ENCODE measurements at places on chromosomes 4 and X.

- no peak for DNase-seq
Measured at GRCh38 chrX:71228063-71228642, 5.1 kb downstream of the GJB1 start.

DNA sequence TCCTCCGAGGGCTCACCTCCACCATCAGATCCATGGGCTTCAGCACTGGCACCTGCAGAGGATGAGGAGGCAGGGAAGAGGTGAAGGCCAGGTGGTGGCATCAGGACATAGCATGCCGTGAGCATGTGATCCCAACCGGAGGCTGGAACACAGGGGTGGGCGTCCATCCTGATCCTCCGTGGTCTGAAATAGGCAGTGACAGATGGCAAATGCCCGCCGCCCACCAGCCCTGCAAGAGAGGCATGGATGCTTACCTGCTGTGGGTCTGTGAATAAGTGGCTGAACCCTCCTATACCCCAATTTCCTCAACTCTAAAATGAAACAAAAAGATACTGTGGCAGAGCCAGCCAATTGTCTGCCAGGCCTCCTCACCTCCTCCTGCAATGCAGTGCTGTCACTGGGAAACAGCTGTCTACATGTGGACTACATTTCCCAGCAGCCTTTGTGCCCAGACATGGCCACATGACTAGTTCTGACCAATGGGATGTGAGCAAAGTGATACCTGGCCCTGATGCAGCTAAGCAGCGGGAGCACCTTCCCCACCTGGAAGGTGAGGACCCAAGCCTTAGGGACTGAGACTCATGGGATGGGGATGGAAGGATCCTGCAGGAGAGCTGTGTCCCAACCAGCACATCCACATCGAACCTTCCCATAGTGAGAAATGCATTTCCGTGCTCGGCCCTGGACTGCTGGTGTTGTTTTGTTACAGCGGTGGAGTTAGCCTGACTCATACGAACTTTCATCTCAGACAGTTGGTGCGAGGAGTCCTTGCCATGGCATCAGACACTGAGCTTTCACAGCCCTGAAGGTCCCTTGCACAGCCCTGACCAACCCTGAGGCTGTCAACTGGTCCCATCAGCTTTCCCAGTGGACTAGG, 99.5 kb downstream of the PPP2R2C start:
- DNase-seq = peak; percentile 78

DNA sequence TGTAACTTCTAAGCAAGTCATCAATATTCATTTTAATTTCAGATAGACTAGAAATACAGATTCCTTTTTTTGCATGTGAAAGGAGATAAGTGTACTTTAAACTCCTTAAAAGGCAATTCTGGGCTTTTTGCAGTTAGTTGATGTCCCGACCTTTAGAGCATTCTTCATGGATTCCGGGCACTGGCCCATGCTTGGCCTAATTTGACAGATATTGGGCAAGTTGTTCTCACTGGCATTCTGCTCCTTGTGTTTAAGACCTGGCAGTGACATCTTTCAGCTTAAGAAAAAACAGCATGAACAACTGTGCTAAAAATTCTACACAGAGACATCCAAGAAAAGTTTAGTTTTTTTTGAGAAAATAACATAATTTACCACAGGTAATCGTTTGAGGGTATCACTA, 1037.2 kb downstream of the PCDH18 start:
- no peak for DNase-seq

- DNase-seq = no peak
Measured at GRCh38 chr4:106951891-106952290, 84.2 kb downstream of the DKK2 start.

GRCh38 chr4:110630688-110631402, 8.0 kb upstream of the PITX2 start:
- DNase-seq = no peak

DNA sequence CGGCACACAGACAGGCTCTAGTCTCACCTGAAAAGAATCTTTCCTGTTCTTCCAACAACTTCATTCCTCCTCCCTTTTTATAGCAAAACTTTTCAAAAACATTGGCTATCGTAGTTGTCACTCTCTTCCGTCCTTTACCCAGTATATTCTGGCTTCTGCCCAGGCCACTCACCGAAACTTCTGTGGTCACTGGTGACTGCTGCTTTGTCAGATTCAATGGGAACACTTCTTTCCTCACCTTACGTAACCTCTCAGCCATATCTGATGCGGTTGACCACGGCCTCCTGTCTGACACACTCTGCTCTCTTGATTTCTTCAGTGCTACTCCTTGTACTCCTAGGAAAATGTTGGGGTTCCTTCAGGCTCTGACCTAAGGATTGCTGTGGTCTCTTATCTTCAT, 9.2 kb upstream of the RNF150 start:
- DNase-seq = no peak

DNA sequence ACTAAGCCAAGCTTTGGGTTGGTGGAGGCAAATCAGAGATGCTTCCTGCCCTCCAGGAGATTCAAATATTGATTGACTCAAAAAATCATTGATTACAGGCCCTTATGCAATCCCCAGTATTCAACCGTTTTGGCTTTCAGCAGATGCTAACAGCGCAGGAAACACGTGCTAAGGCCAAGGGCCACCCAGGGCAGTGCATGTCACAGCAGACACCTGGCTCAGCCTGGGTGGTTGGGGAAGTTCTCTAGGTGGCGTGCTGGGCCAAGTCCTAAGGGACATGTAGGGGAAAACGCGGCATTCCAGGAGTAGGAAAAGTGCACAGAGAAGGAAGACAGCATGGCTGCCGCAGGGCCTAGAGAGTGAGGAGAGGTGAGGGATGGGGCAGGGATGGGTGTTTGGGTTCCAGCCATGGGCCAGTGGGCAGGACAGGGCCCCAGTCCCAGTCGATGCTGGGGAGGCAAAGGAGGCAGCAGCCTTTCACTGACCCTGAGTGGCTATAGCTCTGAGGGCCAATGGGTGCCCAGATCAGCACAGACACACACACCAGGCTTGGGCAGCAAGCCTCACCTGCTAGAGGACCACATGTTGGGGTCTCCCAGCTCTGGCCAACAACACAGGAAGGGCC, 239.1 kb downstream of the EVC2 start:
- DNase-seq = no peak

DNA sequence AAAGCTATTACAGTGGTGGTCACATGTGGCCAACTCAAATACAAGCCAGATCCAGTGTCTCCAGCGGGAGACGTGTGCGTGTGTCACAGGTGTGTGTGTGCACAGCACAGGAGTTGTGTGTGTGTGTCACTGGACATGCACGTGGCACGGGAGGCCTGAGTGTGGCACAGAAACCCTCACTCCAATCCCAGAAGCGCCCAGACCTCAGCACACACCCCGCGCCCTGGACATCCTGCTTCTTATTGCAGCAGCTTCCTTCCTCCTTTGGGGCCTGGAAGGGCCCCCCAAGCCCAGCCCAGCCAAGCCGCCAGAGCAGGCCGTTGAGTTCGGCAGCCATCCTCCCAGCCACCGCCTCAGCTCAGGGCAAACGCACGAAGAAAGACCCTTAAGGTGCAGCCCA, 37.9 kb downstream of the ACOX3 start:
- DNase-seq = no peak

DNA sequence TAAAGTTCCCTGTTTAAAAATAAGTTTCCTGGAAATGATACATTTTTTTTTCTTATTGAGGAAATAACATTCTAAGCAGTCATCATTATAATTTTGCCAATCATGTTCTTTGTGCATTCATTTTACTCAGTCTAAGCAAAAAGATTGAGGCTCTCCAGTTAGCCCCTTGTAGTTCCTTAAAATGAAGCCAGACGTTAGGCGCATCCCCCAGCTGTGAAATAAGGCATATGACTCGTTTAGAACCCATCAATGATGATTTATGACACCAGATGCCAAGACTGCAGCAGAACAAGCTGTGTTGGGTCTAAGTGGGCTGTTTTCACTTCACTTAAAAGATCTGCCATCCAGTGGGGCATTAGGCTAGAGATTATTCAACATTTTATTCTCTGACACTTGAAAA, 17.0 kb downstream of the PDGFC start:
- DNase-seq = no peak

GRCh38 chr4:76955182-76955581, 5.6 kb downstream of the SEPTIN11 start:
- no peak for DNase-seq

DNA sequence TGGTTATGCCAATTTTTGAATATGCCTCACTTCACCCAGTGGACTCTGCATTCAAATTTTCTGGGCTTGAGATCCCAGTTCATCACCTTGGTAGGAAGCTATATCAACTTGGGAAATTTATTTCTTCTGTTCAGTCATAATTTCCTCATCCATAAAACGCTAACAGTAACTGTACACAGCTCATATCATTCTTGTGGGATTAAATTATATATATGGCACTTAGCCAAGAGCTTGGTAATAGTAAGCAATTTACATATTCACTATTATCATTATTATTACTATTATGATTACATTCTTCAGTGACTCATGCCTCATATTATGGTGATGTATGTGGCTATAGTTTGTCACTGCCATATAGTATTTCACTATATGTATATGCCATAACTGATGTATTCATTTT, 177.6 kb downstream of the CPE start:
- DNase-seq = no peak

GRCh38 chr4:167221084-167221483, 13.2 kb downstream of the SPOCK3 start:
- DNase-seq = no peak

- DNase-seq = peak; percentile 6
Measured at GRCh38 chrX:153779891-153780677, 757 bp upstream of the SRPK3 start.

GRCh38 chr4:25065932-25066590, 35.3 kb upstream of the LGI2 start:
- DNase-seq = no peak

- DNase-seq = no peak
Measured at GRCh38 chrX:109760209-109760921, 27.3 kb upstream of the ACSL4 start.

DNA sequence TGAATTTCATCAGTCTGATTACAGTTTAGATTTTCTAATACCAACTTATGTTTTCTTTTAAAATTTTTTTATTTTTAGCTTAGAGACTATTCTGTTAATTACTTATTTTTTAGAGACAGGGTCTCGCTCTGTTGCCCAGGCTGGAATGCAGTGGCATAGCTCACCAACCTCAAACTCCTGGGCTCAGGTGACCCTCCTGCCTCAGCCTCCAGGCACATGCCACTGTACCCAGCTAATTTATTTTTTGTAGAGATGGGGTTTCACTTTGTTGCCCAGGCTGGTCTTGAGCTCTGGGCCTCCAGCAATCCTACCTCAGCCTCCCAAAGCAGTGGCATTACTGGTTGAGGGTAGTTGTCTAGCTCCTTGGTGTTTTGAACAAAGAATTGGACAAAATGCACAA, 102.0 kb downstream of the KLHL8 start:
- no peak for DNase-seq

GRCh38 chr4:151228189-151229119, 48.5 kb upstream of the PRSS48 start:
- DNase-seq = peak; percentile 82
